ENCODE measurements at places on chromosomes 11 and 22.

GRCh38 chr11:3056296-3057068, 741 bp downstream of the CARS1 start:
- peak; percentile 11 for DNase-seq

DNA sequence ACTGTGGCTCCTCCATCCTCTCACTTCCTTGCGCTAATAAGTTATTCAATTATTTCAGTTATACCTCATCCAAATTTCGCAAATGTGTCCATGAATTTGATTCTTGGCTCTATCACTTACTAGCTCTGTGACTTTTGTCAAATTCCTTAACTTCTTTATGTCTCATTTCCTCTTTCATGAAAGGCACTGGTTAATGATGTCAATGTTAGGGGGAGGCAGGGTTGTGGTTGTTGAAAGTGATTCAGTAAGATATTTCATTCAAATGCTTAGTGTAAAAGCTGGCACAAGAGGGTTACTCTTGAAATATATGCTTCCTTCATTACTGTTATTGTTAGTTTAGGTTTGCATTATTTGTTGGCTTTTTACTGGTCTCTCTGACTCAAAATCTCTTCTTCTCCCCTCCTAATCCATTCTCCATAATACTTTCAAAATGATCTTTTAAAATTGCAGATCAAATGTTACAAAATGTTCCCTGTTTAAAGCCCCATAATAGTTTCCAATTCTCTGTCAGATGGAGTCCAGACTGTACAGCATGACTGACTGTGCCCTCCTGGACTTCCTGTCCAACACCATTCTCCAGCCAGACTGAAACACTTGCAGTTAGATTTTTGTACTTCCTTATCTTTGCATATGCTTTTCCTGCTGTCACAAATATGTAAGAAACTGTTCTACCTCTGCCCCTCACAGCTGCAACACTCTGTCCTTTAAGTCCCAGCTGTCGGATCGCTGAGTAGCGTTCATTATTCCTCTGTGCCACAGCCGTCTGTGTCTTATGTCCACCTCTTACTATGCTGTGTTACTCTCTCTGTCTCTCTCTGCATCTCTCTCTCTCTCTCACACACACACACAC, 510.6 kb upstream of the RAG2 start:
- peak; percentile 74 for DNase-seq

DNA sequence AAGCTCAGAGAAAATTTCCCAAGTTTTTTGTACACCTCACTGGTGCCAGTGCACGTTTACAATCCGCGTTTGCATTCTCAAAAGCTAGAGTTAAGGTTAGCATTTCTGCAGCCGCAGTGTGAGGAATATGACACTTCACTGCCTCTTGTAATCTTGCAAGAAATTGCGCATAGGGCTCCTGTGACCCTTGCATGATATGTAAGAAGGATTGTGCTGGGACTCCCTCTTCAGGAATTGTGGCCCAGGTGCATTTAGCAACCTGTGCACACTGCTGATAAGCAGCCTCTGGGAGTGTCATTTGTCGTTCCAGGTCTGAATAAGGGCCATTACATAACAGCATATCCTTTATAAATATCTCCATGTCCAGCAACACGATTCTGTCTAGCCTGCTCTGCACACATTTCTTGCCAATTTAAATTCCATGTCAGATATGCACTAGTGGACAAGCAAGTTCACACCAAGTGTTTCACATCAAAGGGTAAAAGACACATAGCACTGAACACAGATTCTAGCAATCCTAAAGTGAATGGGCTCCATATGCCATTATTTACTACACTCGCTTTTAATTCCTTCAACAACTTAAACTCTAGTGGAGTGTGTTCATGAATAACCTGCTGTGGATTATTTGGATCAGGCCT, 69.2 kb upstream of the INCENP start:
- peak; percentile 46 for DNase-seq

DNA sequence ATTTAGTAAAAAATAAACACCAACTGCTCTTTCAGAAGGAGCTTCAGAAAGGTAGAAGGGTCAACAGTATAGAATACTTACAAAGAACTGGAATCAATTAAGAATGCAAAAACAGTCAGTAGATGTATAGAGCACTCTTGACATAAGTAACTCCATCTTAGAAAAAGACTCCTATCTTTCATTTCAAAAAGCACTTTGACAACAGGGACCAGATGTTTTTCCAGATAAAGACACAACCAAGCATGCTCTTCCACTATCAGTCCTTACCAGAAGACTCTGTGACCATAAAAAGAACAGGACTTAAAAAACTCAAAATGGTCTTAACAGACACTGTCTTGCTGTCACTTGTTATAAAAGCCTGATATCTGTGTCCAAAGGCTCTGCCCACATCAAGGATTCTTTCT, 5.2 kb downstream of the SLC25A17 start:
- no peak for DNase-seq

DNA sequence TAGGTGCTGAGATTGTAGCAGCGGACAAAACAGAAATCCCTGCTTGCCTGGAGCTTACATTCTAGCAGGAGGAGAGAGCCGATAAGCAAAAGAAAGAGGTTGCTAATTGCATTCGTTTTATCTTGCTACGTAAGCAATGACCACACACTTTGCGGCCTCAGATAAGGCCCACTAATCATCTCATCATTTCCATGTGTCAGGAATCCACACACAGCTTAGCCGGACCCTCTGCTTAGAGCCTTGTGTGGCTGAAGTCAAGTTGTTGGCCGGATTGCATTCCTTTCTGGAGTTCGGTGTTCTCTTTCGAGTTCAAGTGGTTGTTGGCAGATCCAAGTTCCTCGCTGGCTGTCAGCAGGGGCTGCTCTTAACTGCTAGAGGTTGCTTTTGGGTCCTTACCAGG, 101.6 kb downstream of the CHST1 start:
- no peak for DNase-seq

DNA sequence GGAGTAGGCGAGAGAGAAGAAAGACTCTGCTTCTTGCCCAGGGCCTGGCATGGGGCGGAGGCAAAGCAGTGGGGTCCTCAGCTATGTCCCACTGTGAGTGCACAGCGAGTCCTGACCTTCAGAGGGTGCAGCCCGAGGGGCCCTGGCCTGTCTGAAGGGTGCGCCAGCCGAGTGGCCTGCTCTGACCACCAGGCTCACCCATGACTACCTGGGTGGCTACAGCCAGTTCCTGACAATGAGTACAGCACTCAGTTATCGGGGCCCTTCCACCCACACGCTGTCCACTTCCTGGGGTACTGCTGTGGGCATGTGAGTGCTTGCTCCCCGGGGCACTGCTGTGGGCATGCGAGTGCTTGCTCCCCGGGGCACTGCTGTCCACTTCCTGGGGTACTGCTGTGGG, 74.1 kb upstream of the B3GAT1 start:
- DNase-seq, result no peak

GRCh38 chr22:42992092-42992491, 22.9 kb downstream of the PACSIN2 start:
- DNase-seq, result no peak

- no peak for DNase-seq
Observed at GRCh38 chr22:44338177-44338810, 25.5 kb upstream of the SHISAL1 start.

DNA sequence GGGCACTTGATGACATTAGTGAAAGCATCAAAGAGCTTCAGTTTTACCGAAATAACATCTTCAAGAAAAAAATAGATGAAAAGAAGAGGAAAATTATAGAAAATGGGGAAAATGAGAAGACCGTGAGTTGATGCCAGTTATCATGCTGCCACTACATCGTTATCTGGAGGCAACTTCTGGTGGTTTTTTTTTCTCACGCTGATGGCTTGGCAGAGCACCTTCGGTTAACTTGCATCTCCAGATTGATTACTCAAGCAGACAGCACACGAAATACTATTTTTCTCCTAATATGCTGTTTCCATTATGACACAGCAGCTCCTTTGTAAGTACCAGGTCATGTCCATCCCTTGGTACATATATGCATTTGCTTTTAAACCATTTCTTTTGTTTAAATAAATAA, 10.6 kb downstream of the REXO2 start:
- no peak for DNase-seq

GRCh38 chr11:65778901-65779668, 1.7 kb downstream of the AP5B1 start:
- DNase-seq, result no peak

- no peak for DNase-seq
Observed at GRCh38 chr11:13923716-13924650, 38.5 kb upstream of the SPON1 start.

GRCh38 chr11:44550123-44550522, 15.3 kb upstream of the CD82 start:
- no peak for DNase-seq

DNA sequence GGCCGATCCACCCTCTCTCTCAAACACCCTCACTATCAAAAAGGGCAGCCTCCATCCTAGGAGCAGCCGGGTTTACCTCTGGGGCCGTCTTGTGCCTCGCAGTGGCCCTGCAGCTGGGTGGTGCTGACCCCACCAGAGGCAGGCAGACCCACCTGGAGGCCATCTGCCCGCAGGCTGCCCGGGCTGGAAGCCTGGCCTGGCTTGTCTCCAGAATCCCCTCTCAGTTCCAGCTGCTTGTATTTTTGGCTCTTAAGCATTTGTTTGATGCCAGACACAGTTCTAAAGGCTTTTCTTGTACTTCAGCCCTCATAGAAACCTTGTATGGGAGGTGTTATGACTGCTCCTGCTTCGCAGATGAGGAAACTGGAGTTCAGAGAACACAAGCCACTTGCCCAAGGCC, 4.2 kb upstream of the NFAM1 start:
- DNase-seq, result no peak

- DNase-seq, result peak; percentile 23
Observed at GRCh38 chr11:46513934-46514342, 79.9 kb downstream of the AMBRA1 start.

- DNase-seq, result no peak
Observed at GRCh38 chr22:23555118-23555517, 25.0 kb downstream of the IGLL1 start.

- peak; percentile 0 for DNase-seq
Observed at GRCh38 chr11:24046731-24047130, 450.1 kb upstream of the LUZP2 start.

DNA sequence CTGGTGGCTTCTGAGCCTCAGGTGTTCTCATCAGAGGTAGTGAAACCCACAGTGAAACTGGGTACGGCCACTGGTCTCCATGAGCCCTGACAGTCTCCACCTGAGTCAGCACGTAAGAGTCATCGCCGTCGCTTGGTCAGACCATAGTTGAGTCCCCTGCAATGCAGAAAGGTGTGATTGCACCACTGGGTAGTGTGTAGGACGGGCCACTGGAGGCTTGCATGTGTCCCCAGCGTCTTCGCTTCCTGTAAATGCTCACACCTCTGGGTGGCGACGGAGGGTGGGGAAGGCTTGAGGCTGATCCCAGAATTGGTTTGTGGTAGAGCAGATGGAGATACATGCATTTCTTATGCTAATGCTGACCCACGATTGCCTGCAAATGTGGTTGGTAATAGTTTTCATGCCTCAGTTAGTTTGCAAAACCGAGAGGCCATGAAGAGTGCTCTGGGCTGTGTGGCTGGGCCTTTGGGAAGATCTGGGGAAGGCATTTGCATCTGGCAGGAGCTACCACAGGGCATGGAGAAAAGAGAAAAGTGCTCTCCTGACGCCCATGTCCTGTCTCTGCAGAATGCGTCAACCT, 26.5 kb downstream of the CTTN start:
- DNase-seq, result no peak

GRCh38 chr11:46009647-46010046, 87.2 kb downstream of the LARGE2 start:
- no peak for DNase-seq

DNA sequence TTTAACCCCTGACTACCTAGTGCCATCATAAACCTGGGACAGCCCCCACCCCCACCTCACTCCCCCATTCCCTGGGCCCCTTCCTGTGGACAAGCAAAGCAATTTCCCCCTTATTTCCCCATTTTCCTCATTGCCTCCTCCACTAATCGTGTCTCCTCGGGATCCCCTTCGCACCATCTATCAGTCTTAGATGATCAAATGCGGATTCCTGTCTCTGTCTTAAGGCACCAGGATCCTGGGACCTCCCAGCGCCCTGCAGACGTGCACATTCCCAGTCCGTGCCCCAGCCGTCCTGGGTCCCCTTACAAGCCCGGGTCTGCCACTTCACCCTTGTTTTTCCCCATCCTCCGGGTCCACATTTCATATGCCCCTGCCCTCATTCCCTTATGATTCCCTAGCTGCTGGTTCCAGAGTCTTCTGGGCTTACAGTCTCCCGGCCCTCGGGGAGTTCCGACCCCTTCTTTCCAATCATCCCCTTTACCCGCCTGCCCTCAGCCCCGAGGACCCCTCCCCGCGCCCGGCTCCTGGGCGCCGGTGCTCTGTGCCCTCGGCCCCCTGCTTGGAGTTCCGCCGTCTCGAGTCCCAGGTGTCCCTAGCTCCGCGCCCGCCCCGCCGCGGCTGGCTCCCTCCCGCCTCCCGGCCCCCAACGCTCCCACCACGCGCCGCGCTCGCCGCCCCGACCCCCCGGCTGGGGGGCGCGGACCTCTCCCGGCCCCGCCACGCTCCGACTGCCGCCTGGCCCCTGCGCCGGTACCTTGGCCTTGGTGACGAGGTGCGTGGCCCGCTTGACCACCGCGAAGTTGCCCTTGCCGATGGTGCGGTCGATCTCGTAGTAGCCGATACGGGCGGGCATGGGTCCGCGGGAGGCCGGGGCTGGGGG, 599 bp downstream of the SIK3 start:
- DNase-seq, result no peak

DNA sequence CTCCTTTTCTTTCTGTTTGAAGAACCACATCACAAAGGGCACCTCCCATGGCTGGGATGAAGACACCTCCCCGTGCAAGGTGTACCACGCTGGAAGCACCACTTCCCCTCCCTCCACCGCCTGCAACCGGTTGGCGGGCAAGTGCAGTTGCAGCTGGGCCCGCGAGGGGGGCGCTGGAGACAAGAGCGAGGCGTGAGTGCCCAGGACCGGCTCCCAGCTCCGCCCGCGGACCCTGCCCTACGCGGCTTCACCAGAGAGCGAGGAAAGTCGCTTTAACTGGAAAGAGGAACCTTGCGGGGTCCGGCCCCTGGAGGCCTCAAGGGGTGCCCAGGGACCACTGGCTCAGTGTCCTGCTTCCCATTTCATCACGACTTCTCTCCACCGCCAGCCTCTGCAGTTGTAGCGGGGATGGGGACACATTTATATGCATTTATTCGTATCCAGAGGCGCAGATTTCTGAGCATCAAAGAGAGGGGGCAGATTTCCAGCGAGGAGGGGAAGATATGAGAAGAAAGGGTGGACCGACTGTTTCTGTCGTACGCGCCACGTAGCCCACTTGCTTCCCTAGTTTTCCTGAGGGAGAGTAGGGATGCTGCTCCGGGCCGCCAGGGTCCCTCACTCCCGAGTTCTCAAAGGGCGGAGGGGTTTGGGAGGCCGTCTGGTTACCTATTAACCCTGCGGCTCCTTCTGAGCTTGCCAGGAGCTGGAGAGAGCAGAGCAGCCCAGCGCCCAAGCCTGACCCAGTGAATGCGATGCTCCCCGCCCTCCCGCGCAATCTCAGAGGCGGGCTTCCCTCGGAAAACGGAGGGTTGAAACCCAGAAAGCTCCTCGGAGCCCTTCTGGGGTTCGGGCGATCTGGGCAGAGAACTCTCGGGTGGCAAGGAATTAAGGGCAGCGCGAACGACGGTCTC, 3.5 kb downstream of the ESAM start:
- DNase-seq, result peak; percentile 48

DNA sequence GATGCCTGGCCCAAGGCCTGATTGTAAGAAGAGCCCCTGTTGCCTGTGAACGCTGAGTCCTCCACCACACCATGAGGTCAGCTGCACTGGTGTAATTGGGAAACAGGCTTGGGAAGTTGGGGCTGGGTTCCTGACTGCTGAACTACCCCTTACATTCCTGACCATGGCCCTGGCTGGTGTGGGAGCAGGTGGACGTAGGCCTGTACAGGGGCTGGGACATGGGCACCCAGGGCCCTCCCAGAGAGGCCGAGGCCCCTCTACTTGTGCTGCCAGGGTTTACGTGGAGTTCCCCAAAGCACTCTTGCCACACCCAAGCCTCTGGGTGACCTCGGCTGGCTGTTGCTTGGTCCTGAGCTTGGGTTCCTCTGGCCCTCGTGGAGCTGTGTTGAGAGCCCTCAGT, 5.4 kb downstream of the RELT start:
- DNase-seq, result no peak
